ENCODE measurements at places on chromosomes 5 and 9.
A peak's percentile ranks its signal among the peaks of the same experiment; 100 is the strongest.

- no peak for DNase-seq
These were observed 156.0 kb upstream of the CDKN2B start for GRCh38 chr9:22165144-22165543.

DNA sequence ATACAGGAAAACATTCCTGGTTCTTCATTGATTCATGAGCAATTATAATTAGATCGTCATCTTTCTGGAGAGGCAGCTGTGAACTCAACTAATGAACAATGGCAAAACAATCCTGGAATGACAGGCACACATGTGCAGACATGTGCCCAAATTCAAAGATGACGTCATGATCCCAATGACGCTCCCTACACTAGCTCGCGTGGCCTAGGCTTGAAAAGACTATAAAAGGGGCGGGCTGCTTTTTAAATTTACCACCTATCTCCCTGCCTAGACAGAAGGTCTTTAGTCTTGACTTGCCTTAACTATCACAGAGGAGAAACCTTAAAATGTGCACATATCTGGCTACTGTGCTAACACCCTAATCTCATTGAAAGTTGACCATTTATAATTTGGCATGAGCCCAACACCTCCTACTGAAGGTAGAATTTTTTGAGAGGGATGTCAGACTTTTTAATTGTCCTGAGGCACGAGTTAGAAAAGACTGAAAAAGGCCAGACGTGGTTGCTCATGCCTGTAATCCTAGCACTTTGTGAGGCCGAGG is 88.2 kb downstream of the PRRT1B start:
- no peak for DNase-seq

- no peak for DNase-seq
These were observed 48.8 kb upstream of the GLRX start for GRCh38 chr5:95871146-95871806.

DNA sequence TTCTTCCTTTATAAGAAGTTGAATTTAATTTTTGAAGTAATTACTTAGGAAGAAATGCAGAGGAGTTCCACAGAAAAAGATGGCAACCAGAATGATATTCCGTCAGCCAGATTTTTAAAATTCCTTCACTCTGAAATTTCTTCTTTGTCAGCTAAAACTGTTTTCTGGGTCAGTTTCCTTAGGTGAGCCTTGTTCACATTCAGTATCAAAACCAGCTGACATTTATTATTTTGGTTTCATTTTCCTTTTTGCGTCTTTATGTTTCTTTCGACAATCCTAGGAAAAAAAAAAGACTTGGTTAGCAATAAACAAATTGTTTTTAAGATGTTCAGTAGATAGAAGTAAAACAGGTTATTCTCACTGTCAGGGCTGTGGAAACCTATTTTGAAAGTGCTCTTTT is 4.1 kb upstream of the IARS1 start:
- no peak for DNase-seq

GRCh38 chr9:79236466-79236865 is 335.3 kb upstream of the TLE4 start:
- DNase-seq: no peak

GRCh38 chr5:179969110-179969509 is 61.4 kb upstream of the TBC1D9B start:
- no peak for DNase-seq

DNA sequence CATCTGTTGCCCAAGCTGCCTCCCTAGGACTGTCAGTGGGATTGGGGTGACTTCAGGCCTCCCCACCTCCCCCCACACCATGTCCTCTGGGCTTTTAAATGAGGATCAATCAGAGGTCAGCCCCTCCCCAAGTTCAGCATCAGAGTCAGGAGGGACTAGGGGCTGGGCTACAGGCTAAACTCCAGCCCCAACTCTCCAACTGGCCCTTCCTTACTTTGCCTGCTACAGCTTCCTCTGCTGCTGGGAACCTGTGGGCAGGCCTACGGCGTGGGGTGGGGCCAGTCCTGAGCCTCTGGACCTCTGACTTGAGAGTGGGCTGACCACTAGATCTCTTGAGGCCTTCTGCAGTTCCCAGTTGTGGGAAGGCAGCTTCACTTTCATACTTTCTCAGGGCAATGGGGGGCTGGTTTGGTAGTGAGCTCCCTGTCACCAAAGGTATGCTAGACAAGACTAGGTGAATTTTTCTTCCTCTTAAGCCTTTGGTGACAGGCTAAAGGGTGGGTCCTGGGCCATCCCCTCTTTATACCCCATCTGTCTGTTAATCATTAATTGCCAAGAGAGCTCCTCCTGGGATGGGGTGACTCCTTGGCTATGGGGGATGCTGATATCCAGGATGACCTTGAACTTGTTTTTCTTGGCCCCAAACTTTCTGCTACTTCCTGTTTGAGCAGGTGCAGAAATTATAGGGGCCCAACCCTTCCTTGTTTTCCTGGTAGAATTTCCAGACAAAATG is 10.8 kb upstream of the DAB2IP start:
- no peak for DNase-seq

DNA sequence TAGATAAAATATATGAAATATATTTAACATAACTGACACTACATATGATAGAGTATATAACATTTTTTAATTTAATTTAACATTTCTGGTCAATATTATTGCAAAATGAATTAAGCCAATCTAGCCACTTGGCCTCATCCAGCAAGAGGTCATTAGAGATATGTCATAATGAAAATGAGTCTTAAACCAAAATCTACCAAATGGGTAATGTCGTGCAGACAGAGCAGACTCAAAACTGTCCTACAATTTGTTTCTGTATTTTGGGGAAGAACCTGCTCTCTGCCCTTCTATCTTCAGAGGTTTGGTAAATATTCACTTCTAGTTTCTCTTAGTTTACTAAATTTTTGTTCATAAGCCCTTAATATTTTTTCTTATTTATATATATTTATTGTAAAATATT is 61.4 kb downstream of the ARHGEF28 start:
- no peak for DNase-seq

DNA sequence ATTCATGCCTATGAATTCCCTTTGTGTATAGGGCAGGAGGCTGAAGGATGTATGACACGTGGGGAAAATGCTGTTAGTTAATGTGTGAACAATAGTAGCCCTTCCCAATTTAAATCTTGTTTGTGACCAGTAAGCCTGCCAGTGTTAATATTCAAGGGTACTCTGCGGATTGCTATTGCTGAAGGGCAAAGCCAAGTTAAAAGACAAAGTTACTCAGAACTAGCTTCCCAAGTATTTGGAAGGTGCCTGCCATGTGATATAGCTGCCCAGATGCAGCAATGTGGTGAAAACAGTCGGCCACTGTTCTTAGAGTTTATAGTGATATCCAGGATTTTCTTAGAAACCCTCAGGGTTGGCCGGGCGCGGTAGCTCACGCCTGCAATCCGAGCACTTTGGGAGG is 34.6 kb downstream of the MARVELD2 start:
- no peak for DNase-seq

DNA sequence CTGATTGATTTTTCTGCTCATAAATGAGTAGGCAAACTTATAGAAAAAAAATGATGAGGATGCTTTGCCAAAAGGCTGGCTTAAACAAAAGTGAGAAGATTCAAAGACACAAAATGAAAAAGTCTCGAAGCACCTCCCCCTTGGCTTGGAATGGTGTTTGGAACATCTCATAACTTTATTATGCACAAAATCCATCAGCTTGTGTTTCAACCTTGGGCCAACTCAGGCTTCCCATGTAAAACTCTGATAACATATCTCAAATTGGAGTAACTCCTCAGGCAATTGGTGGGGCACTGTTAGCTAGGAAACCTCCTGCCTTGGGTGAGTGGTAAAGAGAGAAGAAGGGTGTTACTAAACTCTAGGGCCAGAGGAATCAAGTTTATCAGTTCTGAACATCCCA is 176.3 kb downstream of the KIAA0825 start:
- DNase-seq: no peak

- no peak for DNase-seq
These were observed 97.4 kb downstream of the CDK5RAP2 start for GRCh38 chr9:120482424-120483186.

GRCh38 chr9:15882328-15882727 is 329.5 kb downstream of the CCDC171 start:
- DNase-seq: no peak

- no peak for DNase-seq
These were observed 28.6 kb upstream of the IL13 start for GRCh38 chr5:132629230-132629944.

GRCh38 chr5:72692231-72692637 is 124.2 kb upstream of the TNPO1 start:
- DNase-seq: no peak

DNA sequence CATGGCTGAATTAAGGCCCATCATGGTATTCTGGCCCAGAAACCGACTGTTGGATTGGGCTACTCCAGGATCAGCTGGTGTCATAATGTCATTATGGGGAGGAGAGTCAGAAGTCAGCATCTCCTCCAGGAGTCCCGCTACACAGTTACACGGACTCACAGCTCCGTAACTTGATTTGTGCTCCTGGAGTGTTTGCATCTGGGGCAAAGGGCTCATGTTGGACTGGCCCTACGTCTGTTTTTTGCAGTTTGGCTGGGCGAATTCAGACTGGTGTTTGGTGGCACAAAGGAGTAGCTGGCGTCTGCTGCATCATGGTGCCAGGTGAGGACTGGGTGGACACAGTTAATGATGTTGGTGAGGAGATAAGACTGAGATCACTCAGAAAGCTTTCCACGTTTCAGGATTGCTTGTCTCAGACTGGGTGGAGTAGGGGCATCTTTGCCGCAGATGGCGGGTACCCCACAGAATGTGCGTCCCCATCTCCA is 31.3 kb downstream of the OR2V1 start:
- DNase-seq: no peak

- no peak for DNase-seq
These were observed 72.8 kb upstream of the PARP8 start for GRCh38 chr5:50593681-50594080.

- no peak for DNase-seq
These were observed 316.5 kb downstream of the KCTD16 start for GRCh38 chr5:144487207-144487606.

GRCh38 chr5:101159006-101159405 is 255.9 kb upstream of the ST8SIA4 start:
- DNase-seq: no peak

DNA sequence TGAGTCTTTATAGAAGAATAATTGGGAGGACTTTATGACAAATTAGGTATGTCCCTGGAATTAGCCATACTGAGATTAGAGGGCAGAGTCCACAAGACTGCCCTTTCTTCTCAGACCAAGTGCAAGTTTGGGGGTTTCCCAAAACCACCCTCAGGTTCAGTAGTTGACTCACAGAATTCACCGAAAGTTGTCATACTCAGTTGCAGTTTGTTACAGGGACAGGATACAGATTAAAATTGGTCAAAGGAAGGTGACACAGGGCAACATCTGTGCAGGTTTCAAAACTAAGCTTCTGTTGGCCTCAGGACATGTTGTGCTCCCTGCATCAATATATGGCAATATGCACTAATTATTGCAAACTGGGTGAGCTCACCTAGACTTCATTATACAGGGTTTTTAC is 3.8 kb downstream of the RANBP17 start:
- no peak for DNase-seq

DNA sequence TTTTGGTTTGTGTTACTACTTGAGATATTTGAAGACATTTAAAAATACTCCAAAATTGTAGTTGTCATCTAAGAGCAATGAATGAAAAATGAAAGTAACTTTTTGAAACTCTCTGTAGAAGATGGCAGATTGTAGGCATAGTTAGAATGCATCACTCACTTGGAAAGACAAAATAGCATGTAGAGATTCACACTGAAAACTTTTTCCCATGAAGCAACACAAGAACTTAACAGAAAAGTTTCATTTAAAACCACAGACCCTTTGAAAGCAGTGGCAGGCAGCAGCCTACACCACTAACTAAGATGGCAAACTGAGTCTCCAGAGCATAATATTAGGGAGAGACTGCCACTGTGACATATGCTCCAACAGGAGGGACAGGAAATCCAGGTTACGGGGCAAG is 18.9 kb upstream of the FAM174A start:
- no peak for DNase-seq

DNA sequence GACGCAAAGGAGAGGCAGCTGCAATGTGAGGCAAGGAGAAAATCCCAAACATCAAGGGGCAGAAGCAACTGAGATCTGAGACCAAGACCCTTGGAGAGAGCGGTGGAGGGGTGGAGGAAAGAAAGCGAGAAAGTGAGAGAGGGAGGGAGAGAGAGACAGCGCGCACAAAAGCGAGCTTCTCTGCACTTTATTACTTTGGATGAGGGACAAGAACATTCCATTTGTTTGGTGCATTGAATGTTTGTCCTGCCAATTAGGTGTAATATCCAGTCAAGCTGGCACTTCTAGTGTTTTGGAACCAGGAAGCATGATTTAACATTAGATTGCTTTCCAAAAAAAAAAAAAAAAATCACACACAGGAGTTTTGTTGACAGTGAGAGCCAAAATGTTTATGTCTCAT is 1.4 kb downstream of the CAST start:
- DNase-seq: no peak

- DNase-seq: no peak
These were observed 263.2 kb downstream of the PJA2 start for GRCh38 chr5:109146591-109146990.

GRCh38 chr9:88184976-88185375 is 46.7 kb upstream of the SPATA31C2 start:
- DNase-seq: no peak

DNA sequence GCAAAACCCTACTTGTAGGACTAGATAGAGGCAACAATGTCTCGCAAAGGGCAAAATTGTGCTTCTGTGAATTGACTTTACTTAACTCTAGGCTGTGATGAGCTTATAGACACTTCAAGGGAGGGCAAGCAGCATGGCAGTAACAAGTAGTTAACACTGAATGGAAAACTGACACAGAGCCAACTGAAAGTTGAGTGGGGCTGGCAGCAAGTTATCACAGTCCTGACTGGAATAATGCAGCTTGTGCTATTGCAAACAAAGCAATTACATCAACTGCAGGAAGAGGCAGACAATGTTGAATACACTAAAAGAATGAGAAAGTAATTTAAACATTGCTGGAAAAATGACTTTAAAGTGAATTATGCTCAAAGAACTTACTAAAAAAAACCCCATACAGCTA is 62.2 kb downstream of the RNF38 start:
- DNase-seq: no peak

DNA sequence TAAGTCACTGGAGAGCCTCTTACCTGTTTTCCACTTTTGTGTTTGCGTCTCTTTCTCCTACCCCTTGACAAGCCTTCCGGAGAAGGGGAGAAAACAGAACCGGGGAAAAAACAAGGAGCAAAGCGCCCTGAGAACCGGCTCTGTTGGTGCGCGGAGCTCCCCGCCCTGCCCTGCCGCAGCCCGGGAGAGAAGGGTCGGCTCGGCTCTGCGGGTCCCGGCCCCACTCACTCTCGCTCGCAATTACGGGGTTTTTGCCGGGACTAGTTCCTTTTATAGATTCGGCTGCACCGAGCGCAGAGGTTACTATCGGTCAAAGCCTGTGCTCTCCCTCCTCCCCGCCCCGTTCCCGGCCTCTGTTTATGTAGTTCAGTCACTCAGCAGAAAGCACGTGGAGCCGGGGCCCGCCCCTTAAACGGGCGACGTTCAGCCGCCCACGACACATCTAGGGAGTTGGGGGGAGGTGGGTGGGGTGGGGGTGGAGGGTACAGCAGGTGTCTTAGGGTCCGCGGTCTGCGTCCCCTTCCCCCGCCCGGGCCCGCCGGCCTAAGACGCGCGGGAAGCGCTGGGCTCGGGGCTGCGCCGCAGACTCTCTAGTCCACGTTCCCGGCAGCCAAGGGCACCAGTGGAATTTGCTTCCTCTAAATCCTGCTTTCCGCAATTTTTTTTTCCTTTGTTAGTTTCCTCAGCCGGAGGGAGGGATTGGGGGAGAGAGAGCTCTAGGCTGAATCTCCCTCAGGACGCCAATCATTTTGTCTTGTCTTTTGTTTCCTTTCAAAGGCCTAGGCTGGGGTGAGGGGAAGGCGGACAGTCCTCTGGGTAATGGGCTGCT is at the start of gene ABCA1:
Gene ABCA1 (minus strand): TSS at position 244 of the 829 bp plus-strand sequence. CDS start 24,476 bp downstream, outside the sequence.
- DNase-seq: peak; percentile 81

GRCh38 chr5:157668356-157668755 is 3.0 kb upstream of the C5orf52 start:
- no peak for DNase-seq
